ACHN (cell line): ENCODE measurements at places on chromosomes 1 and 21.

DNA sequence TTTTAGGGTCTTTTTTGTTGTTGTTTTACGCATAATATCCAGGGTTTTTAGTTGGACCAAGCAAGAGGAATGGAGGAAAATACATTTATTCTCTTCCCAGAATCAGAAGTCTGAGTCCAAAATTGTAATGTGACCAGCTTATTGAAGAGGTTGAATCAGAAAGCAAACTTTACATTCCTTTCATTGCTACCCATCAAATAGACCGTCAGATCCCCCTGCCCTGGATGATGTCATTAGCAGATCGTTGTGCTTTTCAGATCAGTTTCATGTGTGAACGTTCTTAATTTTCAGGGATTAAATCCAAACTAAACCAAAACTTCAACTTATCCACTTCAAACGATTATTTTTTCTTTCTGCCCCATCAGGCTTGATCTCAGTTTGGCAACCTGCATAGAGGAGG, 85.7 kb upstream of the NGF start:
- DNase-seq = no peak

DNA sequence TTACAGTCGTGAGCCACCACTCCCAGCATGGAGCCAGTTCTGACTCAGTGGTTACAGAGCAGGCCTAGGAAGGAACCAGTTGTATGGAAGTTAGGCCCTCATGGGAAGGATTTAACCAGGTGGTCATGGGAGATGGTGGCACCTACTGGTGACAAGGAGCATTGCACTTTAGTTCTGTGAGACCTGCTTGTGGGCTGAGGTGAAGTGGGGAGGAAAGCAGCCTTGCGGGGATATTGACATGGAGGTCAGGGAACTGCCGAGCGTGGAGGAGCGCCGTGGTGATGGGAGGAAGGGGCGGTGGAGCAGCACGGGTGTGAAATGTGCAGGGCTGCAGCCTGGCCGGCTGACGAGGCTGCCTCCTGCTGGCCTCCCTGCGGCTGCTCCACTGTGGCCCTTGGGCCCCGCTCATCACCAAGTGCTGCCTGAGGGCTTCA, 100.4 kb downstream of the GALNT2 start:
- DNase-seq = peak; percentile 74

GRCh38 chr1:239997160-239997514, 94.5 kb upstream of the FMN2 start:
- DNase-seq = no peak

- no peak for DNase-seq
Measured at GRCh38 chr1:182211386-182211785, 149.9 kb upstream of the ZNF648 start.

GRCh38 chr1:186409091-186409490, 33.5 kb downstream of the ODR4 start:
- DNase-seq = no peak

GRCh38 chr1:180631194-180631765, 542 bp upstream of the XPR1 start:
- DNase-seq = no peak
